Lung (tissue), 17 donors: ENCODE measurements at places on chromosomes 6 and 20. TPM values are rescaled to one million over a fixed set of nuclear protein-coding genes. Genes with fewer than 3 reads are reported as not detected.
A peak's percentile ranks its signal among the peaks of the same experiment; 100 is the strongest.

DNA sequence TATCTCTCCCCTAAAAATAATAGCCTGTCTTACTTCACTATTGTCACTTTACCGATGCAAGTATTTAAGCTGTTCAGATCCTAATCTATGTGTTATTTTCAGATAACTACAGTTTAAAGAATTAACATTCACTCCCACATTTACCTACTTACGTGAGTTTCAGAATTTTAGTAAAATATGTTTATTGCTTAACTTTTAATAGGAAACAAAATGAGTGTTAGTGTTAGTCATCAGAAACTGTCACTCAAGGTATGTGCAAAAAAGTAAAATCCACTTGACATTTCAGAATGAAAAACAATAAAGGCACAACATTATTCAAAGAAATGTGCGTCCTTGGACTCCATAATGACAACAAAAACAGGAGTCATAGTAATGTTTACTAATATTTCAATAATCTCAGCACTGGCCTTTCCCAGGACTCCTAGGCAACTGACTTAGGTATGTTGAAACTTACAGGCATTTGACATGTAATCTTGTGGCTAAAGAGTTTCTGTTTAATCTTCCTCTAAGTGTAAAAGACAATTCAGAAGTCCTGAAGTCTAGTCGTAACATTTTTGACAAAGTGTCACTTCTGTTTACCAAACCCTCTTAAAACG is 4.5 kb downstream of the ATXN1 start:
- no peaks in the 10 kb centered on the region for H3K27me3 ChIP-seq
- no peak for DNase-seq
- H3K4me1 ChIP-seq: peaks cover 29% of the 10 kb centered on the region
- no peak overlapping the region for H3K4me3 ChIP-seq

DNA sequence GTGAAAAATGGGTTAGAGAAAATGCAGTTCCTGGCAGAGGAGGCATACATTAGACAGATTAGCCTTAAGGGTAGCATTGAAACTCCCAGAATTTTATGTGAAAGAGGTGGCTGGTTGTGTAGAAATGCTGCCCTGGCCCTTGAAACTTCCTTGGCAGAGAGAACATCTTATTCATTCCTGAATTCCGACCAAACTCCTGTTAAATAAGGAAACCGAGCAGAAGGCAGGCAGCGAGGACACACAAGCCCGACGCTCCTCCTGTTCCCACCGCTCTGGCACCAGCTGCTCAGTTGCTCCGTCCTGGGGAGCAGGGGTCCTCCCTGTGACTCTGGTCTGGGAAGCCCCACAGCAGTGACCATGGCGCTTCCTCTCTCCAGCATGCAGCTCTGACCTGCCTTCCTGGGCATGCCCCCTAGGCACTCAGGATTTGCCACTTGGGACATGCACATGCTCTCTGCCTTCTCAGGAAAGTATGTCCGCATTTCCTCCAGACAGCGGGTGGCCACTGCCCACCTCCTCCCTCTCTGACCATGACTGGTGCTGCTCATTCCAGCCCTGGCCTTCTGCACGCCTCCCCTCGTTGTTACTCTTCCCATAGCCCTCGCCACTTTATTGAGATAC is 35.2 kb upstream of the CLDN20 start:
- peak; percentile 78 for DNase-seq
- no peaks in the 10 kb centered on the region for H3K27me3 ChIP-seq
- H3K4me1 ChIP-seq: peaks cover 5% of the 10 kb centered on the region
- H3K36me3 ChIP-seq: no peaks in the 10 kb centered on the region

DNA sequence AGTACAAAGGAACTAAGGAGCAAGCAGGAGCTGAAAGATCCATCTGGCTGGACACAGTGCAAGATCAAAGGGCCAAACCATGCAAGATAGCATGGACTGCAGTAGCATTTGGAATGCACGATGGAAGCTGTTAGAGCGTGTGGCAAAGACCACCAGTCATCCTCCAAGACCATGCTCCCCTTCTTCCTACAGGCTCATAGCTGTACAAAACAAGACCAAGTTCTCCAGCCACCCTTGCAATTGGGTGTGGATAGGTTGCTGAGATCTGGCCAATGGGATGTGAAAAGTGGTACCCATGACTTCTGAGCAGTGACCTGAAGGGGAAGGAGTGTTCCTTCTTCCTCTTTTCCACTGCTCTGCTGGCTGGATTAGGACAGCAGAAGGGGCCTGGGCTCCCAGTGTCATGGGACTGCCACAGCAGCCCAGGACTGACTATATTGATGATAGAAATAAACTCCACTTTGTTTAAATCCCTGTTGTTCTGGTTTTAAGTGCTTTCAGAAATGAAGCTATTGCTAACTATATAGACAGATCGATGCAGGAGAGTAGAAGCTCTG is 64.9 kb downstream of the SLC22A23 start:
- no peak overlapping the region for H3K4me3 ChIP-seq
- H3K4me1 ChIP-seq: no peaks in the 10 kb centered on the region
- no peak for DNase-seq
- no peak overlapping the region for H3K27ac ChIP-seq

DNA sequence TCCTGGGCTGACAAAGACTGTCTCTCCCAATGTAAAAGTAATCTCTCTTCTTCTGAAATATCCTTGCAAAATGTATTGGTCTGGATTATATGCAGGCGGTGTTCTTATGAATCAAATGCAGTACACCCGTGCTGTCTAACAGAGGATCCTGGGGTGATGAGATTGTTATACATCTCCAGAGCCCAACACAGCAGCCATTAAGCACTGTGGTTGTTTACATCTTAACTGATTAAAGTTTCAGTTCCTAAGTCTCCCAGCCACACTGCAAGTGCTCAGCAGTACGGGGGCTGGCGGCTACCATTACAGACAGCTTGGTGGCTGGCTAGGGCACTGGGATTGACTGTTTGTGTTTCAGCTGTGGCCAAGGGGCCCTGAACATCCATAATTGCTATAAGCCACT is 7.0 kb downstream of the UNC93A start:
- no peak overlapping the region for H3K4me3 ChIP-seq
- H3K4me1 ChIP-seq: no peaks in the 10 kb centered on the region
- H3K27me3 ChIP-seq: peaks cover 2% of the 10 kb centered on the region
- no peaks in the 10 kb centered on the region for H3K36me3 ChIP-seq
- no peak overlapping the region for H3K27ac ChIP-seq
- DNase-seq: no peak

MYBL2 gene
- 4.7 TPM for total RNA-seq

LY6G5C gene
- 5.0 TPM for total RNA-seq

GABRR1 gene
- not detected for total RNA-seq

TLDC2 gene
- total RNA-seq: 0.23 TPM
